ENCODE measurements at places on chromosomes 4 and X.
A peak's percentile ranks its signal among the peaks of the same experiment; 100 is the strongest.

GRCh38 chrX:16869393-16870094, 618 bp downstream of the RBBP7 start:
- DNase-seq: no peak

DNA sequence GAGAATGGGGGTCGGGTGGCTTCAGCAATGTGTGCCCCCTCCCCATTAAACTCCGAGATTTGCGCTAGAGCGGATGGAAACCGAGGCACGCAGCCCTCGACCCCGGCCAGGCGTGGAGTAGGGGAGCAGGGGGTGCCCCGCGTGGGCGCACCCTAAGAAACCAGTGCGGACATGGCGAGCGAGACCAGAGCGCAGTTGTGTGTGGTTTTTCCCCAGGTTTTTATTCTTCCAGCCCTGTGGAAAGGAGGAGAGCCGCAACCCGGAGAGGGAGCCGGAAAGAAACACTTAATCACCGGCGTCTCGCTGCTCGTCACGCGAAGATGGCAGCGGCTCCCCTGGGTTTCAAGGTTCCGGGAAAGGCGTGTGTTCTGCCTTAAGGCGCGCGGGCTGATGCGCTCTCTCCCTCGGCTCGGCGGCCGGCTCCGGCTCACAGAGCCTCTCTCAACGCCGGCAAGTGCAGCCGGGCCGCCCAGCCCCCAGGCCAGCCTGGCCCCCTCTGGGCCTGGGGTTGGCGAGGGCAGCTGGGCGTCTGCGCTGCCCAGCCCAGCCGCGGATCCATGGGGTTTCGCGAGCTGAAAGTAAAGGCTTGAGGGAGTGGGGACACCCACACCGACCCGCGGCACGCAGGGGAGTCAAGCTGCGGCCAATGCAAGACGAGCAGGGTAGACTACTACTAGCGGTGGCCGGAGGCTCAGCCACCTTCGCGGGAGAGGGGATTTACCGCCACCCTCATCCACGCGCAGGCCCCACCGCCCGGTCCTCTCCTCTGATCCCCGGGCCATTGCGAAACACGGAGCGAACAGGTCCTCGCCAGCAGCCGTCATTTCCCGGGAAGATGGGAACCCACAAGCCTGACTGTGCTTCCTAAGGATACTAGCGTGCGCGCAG, 74.0 kb upstream of the BCOR start:
- peak; percentile 57 for DNase-seq

- no peak for DNase-seq
Observed at GRCh38 chr4:8220661-8221450, 21.8 kb downstream of the SH3TC1 start.

DNA sequence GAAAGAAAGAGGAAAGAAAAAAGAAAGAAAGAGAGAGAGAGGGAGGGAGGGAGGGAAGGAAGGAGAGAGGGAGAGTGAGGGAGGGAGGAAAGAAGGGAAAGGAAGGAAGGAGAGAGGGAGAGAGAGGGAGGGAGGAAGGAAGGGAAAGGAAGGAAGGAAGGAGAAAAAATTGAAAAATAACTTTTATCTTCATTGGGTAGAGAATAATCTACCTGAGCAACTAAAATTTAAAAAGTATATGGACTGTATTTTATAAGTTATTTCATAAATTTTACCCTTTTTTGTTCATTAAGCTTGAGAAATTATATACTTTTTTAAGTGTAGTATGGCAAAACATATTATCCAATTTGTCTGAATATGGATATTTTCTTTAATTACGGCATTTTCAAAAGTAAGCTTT, 32.0 kb downstream of the ARSJ start:
- DNase-seq: no peak

GRCh38 chrX:2449135-2449886, 51.5 kb downstream of the DHRSX start:
- no peak for DNase-seq

DNA sequence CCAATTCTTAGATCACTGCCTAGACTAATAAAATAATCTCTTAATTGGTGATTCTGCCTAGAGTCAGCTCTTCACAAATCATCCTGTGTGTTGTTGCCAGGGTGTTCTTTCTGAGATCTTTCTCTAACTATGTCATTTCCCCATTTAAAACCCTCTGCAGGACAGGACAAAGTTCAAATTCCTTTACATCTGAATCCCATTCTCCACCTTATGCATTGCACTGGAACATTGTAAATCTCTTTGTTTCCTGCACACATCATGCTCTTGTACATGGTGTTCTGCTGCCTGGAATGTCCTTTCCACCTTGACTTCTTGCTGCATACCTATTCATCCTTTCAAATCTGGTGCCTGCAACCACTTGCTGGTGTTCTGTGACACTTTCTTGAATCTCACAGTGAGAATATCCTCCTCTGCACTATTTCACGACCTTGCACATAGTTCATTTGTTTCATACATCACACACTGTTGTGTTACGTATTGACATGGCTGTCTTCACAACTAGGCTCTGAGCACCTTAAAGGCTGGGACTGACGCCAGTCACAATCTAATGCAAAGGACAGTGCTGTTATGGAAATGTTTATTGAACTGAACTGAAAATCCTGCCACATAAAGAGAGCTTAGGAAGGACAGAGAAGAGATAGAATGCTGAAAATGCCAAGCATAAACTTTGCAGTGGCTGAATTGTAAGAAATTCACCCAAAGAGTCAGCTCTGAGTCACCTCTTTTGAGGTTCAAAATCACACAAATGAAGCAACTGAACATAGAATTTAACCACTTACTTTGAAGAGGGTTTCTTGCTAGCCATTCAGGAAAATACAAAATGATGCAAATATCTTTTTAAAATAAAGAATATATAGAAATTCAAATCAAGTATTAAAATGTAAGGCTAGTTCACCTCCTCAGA, 26.4 kb upstream of the SMIM14 start:
- DNase-seq: no peak
